Omental fat pad (tissue), 4 donors: ENCODE measurements at places on chromosomes 7 and 10. TPM values are rescaled to one million over a fixed set of nuclear protein-coding genes. Genes with fewer than 3 reads are reported as not detected.

METTL27 gene
- total RNA-seq = 2.5 TPM

CDC123 gene
- total RNA-seq = 67.9 TPM

ZNF746 gene
- 22.0 TPM for total RNA-seq

TCF7L2 gene
- total RNA-seq = 22.5 TPM

ZNF33A gene
- total RNA-seq = 19.2 TPM

NME8 gene
- not detected for total RNA-seq

CTAGE15 gene
- 1.3 TPM for total RNA-seq

- DNase-seq = no peak
These were observed 17.0 kb downstream of the GHRHR start for GRCh38 chr7:30980751-30981150.

- peak; percentile 83 for DNase-seq
These were observed 35.1 kb downstream of the DNAJB12 start for GRCh38 chr10:72319416-72320254.

DNA sequence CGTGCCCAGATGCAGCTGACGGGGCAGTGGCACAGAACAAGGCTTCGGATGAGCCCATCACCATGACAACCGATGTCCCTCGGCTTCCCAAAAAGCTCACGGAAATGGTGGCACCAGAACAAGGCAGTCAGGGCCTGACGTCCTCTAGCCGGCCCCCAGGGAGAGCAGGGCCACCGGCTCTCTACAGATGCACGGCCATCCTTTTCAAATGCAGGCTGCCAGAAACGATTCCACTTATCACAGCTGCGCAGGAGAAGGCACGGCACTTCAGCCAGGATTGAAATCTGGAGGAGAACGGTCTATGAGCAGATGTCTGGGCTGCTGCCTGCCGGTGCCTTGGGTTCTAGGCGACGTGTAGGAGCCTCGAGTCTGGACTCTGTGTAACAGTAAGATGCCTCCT is 223.8 kb downstream of the ZMYND11 start:
- no peak for DNase-seq

DNA sequence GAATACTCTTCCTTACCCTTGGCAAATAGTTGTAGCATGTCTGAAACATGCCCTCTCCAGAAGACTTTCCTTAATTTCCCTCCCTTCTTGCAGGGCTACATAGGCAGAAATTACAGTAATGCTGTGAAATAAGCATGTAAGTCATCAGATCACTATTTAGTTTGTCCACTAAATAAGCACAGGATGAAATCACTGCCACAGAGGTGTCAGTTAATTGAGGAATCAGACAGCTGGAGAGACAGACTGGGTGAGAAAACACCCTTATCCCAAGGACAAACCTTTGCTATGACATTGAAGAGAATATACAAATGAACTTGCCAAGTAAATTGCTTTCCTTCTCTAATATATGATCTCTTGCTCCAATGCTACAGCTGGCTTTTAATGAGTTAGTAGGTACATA is 129.3 kb downstream of the CHRM2 start:
- DNase-seq = no peak

DNA sequence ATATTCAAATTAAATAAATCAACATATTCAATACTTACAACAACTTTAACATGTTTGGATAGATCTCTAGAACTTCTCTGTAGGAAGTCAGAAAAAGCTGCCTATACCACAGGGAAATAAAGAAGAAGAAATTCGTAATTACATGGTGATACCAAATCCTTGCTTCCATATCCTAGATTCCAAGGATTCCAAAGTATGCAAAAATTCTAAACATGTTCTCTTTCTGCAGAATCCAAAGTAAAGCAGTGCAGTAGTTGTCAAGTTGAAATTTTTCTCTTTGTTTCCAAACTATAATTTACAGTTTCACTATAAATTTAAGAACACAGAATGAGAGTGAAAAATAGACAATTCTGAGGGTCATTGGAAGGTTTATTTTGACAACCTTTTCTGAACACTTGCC is 233.7 kb upstream of the PTN start:
- no peak for DNase-seq

DNA sequence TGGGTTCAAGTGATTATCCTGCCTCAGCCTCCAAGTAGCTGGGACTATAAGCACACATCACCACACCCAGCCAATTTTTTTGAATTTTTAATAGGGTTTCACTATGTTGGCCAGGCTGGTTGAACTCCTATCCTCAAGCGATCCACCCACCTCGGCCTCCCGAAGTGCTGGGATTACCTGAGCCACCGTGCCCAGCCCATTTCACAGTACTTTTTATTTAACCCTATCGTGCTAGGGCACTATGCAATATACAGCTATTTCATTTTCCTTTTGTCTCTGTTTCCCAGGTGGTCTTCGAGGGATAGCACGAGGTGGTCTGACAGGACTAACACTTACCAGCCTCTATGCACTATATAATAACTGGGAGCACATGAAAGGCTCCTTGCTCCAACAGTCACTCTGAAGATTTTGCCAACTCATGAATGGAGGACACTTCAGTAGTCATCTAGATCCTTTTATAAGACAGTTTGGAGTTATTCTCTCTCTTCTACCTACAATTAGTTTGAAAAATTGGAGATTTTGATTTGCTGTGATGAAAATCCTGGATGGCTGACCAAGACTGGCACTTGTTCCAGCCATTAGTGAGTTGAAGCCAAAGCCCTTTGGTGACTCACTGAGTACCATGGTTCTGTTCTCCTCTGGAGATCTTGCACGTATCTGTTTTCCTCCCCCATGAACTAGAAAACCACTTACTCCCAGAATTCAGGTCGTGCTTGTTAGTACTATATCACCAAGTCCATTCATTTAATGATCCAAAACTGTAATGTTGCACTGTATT is 27.3 kb downstream of the NCOA4 start:
- DNase-seq = no peak

- DNase-seq = no peak
These were observed 71.8 kb downstream of the MTPN start for GRCh38 chr7:135905355-135905754.

- no peak for DNase-seq
These were observed 82.3 kb downstream of the UNCX start for GRCh38 chr7:1314908-1315450.

DNA sequence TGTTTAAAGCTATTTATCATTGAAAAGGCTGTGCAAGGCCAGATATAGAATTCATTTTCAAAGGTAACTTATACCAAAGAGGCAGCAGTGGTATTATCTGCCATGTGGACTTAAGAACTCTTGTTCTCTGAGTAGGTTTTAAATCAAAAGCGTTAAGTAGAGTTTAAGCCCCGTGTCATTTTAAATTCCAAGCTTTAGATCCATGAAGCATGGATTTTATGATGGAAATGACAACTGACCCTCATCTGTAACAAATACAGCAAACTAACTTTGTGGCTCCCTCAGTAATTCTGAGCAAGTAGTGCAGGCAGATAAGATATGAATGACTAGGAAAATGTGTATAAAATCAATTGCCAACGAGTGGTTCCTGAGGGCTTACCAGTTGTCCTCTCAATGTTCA is 247.0 kb downstream of the WDR11 start:
- no peak for DNase-seq
